NCI-H187 (cell line): ENCODE measurements at places on chromosomes 6 and 20.
A peak's percentile ranks its signal among the peaks of the same experiment; 100 is the strongest.

GRCh38 chr6:26233649-26234420 is 131.2 kb upstream of the BTN3A2 start:
- peak; percentile 72 for DNase-seq

GRCh38 chr6:169189182-169189581 is 64.5 kb downstream of the THBS2 start:
- DNase-seq = no peak

GRCh38 chr6:108438918-108439317 is 121.8 kb upstream of the FOXO3 start:
- no peak for DNase-seq

GRCh38 chr20:54283253-54283652 is 75.4 kb downstream of the PFDN4 start:
- DNase-seq = no peak

DNA sequence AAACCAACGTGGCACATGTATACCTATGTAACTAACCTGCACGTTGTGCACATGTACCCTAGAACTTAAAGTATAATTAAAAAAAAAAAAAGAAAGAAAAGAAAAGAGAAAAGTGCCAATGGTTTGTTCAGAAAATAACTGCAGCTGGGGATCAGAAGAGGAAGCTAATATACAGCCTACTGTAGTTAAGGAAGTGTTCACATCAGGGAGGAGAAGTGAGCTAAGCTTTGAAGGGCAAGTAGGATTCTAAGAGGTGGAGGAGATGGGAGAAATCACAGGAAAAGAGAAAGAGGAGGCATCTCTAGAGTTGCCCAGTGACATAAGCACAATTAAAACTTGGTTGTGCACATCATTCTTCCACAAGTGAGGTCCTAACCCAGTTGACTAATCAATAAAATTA is 214.4 kb upstream of the DTNBP1 start:
- no peak for DNase-seq

DNA sequence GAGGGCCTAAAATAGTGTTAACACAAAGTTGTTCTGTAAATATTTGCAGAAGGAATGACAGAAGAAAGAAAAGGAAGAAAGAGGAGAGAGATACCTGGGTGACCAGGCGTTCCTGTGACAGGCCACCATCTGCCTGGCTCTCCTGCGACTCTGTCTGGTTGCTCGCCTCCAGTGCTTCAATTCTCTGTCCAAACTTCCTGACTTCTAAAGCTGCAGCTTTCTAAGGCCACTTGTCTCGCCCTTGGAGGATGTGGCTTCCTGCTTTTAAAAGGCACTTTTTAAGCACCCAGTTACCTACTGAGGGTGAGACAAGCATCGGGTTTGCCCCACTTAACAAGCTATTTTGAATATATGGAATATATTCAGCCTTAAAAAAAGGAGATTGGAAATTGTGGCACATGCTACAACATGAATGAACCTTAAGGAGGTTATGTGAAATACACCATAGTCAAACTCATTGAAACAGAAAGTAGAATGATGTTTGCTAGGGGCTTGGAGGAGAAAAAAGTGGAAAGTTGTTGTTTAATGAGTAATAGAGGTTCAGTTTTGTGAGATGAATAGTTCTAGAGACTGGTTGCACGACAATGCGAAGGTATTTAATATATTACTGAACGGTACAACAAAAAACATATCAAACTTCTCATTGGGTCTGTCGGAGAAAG is 32.8 kb downstream of the VIP start:
- DNase-seq = no peak

GRCh38 chr6:163253556-163254213 is 160.8 kb upstream of the QKI start:
- DNase-seq = no peak

GRCh38 chr6:68967549-68968300 is 332.6 kb downstream of the ADGRB3 start:
- DNase-seq = peak; percentile 52

- DNase-seq = no peak
Observed at GRCh38 chr6:131290955-131291354, 155.7 kb downstream of the AKAP7 start.

DNA sequence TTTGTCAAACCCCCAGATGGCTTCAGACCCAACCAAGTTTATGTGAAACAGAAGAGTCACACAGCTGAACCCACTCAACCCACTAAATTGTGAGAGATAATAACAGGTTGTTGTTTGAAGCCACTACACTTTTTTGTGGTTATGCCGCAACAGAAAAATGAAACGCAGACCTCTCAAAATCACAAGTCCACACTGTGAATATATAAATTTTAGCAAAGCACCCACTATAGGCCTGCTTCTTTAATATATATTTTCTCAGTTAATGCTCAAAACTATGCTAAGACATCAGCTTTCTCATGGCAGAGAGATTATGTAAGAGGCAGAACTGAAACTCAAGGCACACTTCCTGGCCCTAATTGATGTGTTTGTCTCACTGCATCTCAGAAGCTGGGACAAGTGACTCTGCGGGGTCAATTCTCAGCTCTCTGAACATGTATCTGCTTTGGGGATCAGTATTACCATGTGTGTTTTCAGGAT is 27.7 kb downstream of the MAP3K5 start:
- no peak for DNase-seq

- DNase-seq = no peak
Observed at GRCh38 chr20:64107736-64108457, 532 bp upstream of the NPBWR2 start.

DNA sequence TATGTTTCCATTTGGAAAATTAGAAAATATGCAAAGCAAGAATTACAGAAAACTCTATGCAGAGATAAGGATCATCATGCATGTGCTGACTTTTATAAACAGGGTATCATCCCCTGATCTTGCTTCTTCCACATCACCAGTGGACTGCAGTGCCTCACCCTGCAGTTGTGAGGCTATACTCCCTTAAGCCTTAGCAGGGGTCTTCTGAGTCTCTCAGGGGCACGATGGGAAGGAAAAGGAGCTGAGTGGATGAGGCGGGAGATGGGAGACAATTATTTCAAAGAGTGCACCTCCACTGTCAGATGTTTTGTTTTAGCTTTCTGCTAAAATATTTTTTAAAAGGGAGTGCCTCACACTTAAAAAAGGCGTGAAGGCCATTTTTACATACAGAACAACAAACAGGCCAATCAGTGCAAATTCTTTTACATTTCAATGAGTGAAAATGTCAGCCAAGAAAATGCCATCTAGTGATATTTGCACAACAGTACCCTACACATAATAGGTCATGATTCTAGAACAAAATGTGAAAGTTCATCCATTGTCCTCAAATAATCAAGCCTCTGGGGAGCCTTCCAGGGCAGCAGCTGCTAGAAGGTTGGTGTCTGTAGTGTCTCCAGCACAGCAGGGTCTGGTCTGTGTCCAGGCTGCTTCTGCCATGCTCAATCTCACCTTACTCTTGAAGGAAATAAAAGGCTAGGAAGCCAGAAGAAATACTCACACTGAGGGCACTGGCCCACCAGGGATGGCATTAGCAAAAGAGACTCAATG is 13.2 kb upstream of the SERPINB9 start:
- no peak for DNase-seq

- DNase-seq = no peak
Observed at GRCh38 chr6:133034509-133035206, 206.5 kb upstream of the EYA4 start.

DNA sequence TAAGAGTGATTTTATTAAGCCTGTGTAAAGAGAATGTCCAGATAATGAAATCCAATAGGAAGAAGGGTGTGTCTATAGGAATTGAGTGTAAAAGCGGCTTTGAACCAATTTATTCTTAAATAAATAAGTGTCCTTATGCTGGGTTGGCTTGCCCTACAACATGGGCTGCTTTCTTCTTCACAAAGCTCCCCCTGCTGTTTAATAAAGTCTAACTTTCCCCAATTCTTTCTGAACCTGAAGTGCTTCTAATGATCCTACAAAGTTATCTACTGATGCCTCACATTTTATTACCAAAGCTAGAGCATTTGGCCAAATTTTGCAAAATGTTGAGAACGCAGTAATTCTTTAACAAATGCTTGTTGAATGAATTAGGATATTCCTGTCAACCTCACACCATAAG is 36.3 kb upstream of the SIRT5 start:
- no peak for DNase-seq

DNA sequence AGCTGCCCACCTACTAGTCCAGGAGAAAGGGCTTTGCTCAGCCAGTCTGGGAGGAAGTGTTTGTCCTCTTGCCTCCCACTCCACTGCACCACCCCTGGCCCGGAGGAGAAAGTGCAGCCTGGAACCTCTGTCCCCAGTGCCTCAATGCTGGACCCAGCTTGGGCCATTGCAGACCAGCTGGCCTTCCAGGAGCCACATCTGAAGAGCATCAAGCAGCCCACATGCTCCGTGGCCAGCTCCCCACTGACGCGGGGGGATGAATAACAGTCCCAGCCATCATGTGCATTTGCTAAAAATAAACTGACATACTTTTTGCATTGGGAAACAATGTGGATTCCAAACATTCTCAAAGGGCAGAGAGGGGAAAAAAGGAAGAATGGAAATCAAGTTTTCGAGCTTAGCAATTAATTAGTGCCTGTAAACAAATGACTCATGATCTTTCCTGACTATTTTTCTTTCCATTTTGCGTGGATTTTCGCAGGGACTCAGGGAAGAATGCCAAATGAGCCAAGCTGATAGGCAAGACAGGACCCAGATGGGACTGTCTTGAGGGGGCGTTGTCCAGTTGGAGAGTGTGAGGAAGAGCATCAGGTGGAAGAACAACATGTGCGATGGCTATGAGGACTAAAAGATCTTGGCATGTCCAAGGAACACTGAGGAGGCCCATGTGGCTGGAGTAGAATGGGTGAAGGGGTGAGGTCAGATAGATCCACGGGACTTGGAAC is 34.1 kb downstream of the CEBPB start:
- no peak for DNase-seq

DNA sequence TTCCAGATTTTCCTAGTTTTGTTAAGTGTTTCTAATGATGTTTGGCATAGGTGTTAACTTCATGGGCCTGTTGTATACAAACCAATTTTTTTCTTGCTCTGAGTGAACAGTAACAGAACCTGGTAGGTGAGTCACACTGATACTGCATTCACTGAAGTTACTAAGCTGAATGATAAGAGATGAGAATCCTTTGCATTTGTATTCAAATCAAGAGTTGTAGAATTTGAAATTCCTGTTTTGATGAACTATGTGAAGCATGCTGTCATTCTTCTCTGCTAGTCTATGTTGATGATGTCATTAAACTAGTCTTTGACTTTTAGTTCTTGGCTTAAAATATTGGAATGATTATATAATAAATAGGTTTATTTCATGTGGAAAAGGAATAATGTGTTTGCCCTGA is 37.9 kb downstream of the PTPRA start:
- no peak for DNase-seq

DNA sequence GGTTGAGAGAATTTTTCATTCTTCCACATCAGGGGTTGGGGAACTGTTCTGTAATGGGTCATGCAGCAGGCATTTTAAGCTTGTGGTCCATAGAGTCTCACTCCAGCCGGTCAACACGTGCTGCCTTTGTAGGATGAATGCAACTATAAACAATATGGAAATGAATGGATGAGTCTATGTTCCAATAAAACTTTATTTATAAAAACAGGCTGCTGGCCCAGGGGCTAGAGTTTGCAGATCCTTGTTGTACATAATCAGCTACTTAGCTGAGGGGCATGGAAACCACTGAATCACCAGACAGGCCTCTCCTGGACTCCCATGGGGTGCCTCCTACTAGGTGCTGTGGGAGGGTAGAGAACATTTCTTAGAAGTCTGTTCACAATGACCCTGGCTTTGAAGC is 243.4 kb downstream of the BMP7 start:
- no peak for DNase-seq

DNA sequence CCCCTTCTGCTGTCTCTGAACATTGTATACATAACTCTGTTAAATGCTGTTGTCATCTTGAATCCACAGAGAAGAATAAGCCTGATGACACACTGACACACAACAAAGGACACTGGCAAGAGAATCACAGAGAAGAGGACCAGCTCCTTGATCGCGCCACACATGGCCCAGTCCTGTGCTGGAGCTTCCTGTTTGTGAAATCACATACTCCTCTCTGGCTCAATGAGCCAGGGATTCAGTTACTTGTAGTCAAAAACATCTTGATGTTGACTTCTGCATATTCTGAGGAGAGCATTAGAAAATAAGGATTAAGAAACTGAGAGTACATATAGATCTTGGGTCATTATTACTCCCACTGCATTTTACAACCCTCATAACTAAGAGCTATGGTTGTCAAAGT is 100.1 kb downstream of the EPB41L2 start:
- no peak for DNase-seq

DNA sequence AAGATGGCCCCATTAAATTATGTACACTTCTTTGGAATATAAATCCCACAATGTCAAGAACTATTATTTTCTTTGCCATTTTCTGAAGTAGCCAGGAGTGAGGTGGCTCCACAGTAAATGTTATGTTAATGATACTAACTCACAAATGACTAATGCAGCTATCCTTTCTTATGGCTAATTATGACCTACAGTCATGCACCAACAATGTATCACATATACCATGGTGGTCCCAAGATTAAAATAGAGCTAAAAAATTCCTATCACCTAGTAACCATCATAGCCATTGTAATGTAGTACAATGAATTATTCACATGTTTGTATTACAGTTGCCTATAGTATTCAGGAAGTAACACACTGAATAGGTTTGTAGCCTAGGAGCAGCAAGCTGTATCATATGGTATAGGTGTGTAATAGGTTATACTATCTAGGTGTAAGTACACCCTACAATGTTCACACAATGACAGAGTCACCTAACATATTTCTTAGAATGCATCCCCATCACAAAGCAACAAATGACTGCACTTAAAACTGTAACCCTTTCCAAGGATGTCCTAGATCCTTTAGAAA is 15.3 kb downstream of the ECHDC1 start:
- DNase-seq = no peak

DNA sequence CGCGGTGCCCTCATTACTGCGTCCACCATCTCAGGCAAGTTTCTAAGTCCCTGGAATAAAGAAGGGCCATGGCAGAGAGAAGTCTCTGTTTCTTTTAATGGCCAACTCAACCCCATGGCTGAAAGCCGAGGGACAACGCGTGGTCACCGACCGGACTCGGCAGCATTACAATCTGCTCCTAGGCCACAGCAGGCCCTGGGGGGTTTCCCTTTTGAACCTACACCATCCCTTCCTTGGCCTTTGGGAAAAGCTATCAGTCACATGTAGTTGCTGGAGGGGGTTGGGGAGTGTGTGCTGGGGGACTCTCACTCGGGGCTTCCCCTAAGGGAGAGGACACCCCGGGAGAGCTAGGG is 11.1 kb upstream of the FAM83C start:
- no peak for DNase-seq

DNA sequence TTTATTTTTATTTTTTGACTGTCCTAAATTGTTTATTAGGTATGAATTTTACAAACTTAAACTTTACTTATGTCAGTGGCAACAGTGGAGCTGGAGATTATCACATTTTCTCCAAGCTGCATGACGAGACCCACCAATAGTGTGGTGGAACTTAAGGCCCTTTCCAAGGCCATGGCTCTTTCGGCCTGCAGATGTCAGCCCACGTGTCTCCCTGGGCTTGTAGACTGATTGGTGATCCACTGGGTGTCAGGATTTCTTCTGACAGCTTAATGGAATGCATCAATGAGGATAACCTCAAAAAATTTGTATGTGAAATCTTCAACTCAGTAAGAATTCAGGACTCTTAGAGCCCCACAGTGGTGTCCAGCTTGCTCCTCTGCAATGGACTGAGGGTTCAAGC is 32.3 kb upstream of the OVOL2 start:
- no peak for DNase-seq
